ENCODE measurements at places on chromosomes 11 and 22.
A peak's percentile ranks its signal among the peaks of the same experiment; 100 is the strongest.

DNA sequence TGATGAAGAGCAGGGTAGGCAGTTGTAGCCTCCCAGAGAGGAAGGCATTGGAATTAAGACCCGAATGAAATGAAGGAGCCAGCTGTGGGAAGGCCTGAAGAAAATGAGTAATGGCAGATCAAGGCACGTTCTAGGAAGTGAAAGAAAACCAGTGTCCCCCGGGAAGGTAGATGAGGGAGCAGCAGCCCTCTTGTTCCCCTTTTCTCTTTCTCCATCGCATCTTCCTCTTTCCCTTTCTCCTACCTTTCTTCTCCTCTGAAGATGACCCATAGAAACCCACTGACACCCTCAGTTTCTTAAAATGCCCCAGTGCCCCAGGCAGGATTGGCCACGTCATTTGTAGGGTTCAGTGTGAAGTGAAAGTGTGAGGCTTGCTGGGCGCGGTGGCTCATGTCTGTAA, 172.6 kb upstream of the SEZ6L start:
- no peak for DNase-seq

DNA sequence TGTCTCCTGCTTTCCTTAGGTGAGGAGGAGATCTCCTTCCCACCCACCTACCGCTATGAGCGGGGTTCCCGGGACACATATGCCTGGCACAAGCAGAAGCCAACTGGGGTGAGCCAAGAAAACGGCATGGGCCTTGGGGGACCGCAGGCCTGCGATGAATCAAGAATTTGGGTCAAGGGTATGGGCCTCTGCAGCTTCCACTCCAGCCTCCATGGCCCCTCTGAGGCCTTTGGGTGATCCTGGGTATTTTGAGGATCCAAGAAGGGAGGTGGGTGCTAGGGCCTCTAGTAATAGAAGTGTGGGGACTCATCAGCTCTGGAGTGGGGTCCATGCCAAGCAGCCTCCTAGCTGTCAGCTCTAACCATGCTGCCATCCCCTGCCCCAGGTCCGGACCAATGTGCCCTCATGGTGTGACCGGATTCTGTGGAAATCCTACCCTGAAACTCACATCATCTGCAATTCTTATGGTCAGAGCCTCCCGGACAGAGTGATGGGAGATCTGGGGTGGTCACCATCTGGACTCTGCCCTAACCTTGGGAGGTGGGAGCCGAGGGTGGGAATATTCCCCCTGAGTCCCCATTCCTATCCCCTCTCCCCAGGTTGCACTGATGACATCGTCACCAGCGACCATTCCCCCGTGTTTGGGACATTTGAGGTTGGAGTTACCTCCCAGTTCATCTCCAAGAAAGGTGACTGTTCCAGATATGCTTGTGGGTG, 8.6 kb downstream of the INPPL1 start:
- DNase-seq = no peak

DNA sequence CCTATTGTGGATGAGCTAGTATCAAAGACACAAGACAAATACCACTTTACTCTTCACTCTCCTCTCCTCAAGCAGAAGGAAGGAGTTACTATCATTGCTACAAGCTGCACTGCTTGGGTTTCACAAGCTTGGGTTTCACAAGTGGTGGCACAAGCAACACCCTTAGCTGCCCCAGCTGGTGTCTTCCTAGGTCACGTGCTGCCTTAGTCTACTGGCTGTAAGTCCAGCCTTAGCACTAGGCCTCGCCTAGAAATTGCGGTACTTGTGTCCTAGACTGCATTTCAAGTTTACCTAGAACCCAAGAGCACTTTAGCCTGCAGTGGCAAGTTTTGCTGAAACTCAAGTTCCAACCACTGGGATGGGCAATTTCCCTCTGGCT, 86.6 kb downstream of the EHF start:
- DNase-seq = no peak

- no peak for DNase-seq
Measured at GRCh38 chr11:60088364-60088763, at the start of gene MS4A2. Gene MS4A2 (plus strand): TSS chr11:60088664. CDS start chr11:60088766, 102 bp downstream.

DNA sequence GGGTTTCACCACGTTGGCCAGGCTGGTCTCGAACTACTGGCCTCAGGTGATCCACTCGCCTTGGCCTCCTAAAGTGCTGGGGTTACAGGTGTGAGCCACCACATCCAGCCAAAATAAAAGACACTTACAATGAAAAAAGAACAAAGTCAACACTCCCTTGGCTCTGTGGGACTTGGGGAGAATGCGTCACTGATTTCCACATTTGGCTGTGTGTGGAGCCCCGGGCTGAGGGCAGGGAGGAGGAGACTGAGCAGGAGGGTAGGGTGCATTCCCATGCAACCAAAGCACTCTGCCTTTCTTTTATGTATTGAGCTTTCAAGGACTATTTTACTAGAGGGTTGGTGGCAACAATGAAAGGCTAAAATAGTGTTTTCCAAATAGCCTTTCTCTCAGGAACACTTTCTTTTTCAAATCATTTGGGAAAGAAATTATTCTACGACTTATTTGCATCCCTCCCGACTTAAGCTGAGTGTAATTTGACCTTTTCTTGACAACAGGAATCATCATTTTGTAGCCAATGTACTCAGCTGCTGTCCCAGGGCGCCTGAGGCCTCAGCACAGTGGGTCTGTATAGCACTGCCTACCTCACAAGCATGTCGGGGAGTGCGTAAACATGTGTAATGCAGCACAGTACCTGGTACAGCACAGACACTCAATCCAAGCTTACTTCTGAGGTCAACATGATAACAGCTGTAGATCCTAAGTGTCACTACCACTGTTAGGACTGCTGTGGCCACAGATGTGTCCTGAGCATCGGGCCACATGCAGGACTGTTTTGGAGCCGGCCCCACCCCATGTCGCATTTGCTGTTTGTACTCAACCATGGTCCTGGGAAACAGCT, 10.1 kb upstream of the SERPIND1 start:
- DNase-seq = no peak

GRCh38 chr22:23841736-23842445, 3.1 kb upstream of the DERL3 start:
- DNase-seq = no peak

DNA sequence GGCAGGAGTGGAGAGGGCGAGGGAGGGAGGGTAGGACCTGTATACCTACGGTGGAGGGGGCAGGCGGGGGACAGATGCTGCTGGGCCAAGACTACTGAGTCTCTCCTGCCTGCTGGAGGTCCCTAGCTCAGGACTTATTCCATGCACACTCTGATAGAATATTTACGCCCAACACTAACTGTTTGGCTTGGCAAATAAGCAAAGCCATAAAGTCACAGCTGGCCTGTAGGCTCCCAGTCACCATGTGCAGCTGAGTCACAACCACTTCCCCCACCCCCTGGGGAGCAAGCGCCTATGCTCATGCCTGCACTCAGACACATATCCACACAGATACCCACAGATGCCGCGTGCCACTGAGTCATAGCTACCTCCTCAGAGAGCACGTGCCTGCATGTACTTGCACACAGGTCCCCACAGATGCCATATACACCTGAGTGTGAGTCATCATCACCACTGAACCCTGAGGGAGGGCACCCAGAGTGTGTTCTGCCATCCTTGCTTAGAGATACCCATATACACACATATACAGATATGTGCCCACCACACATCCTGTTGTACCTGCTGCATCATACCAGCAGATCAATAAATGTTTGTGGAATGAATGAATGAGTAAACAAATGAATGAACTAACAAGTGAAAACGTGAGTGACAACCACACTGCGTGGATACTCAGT, 95.8 kb downstream of the SWAP70 start:
- peak; percentile 78 for DNase-seq

GRCh38 chr11:119729581-119729927, 554 bp upstream of the NECTIN1 start:
- DNase-seq = no peak

- no peak for DNase-seq
Measured at GRCh38 chr22:37338539-37339246, 56.4 kb downstream of the CYTH4 start.

DNA sequence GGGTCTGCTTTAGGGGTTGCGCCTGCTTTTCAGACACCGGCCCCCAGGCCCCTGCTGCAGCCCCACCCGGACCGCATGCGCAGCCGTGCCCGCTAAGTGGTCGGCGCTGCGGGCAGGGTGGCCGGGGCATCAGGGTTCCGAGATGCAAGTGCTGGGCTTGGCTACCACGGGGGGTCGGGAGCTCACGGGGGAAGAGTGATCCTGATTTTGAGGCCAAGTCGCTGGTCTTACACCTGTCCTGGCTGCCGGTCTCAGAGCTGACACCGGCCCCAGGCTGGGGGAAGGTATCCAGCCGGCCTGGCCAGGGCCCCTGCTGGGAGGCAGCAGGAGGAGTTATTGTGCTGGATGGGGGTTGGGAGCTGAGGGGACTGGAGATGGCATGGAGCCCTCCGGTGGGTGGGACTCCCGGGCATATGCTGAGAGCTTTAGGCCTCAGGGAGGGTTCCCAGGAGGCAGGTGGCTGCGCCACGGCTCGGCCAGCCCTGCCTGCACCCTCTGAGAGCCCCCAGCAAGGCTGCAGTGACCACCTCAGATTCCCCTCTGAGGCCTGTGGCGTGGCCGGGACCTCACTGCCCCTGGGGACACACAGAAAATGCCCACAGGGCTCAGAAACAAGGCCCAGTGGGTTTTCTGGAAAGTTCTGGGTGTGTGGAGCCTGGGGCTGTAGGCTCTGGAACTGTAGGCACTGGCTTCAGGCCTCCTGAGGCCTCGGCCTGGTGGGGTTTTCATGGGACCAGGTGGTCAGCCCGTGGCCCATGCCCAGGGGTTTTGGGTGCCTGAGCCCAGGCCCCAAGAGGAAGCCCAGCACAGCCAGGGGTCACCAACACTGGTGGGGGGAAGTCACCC, 4.4 kb upstream of the MUC5AC start:
- DNase-seq = no peak

GRCh38 chr11:11313902-11314692, 39.0 kb downstream of the CSNK2A3 start:
- DNase-seq = no peak

DNA sequence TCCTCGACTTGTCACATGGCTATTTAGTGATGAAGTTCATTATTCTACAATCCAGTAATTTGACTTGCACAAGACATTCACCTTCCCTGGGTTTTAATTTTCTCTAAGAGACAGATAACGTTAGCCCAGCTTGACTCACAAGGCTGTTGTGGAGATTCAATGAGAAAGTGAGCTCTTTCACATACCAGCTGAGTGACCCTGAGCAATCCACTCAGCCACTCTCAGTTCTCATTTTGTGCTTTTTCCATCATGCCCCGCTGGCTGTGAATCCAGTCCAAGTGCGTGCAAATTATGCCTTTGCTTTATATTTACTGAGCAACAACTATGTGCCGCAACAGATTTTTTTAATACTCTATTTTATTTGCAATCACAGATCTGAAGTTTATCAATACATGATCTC, 176.5 kb downstream of the LARGE1 start:
- DNase-seq = no peak

GRCh38 chr11:128917144-128917724, 25.4 kb downstream of the TP53AIP1 start:
- DNase-seq = no peak

- DNase-seq = no peak
Measured at GRCh38 chr11:48081151-48082010, 101.0 kb downstream of the PTPRJ start.

DNA sequence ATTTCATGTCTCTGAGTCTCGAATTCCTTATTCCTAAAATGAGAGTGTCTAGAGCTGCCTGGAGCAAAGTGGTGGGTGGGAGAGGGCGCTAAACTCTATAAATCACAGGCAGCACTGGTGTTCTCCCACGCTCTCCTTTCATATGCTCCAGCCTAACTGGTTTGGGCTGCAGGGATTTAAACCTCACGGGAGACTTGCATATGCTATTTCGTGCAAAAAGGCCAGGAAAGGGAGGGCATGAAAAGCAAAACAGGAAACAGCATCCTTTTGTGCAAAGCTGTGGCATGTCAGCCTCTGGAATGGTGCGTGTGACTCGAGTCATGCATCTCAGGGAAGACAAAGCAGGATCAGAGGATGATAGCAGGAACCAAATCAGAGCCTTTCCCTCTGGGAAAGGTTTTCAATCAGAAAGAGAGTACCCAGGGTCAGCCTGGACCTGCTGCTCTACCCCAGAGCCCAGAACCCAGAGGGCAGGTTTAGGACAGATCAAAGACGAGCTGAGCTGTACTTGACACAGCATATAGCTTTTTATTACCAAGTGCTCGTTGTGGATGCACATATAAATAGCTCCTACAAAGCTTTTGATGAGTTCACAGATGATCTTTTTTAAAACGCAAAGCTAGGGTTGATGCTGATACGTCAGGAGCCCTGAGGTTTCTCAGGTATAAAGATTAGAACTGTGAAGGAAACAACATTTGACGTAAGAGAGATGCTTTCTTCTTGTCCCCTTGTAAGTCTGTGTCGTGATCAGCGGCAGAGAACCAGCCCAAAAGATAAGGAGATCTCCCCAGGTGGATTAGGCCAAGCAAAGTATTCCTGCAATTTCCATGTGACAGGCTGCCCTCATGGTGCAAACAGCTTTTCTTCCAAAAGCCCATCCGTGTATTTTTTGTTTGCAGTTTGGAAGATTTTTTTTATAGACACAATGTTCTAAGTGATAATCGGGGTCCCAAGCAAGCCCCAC, 46.2 kb upstream of the YWHAH start:
- no peak for DNase-seq

DNA sequence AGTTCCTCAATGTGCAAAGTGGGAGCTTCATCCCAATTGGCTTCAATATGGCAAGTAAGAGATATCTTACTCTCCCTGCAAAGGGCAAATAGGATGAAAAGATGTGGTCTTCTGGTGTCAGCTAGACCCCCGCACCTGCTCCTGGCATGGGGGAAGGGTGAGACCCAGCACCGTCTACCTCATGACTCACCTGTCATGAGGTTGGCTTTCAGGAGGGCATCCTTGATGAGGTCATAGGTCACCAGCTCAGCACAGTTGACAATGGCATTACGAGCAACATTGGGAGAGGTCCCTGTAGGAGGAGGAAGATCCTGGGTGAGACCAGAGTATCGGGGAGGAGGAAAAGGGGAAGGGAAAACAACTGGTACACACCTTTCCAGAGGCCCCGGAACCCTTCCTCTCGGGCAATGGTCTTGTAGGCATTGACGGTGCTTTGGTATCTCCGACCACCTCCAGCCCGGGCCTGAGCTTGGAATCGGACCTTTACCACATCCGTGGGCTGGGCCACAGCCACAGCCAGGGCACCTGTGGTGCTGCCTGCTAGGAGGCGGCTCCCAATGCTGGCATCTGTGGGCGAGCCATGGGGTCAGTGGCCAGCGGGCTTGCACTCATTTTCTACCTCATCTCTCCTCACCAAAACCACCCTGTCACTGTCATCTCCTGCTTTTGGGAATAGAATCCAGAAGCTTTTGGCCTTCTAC, 6.0 kb downstream of the UCP2 start:
- no peak for DNase-seq

- no peak for DNase-seq
Measured at GRCh38 chr11:14669958-14670357, 26.4 kb downstream of the PDE3B start.

- no peak for DNase-seq
Measured at GRCh38 chr11:27934830-27935145, 173.2 kb downstream of the KIF18A start.
